ENCODE measurements at places on chromosomes 11 and 22.

DNA sequence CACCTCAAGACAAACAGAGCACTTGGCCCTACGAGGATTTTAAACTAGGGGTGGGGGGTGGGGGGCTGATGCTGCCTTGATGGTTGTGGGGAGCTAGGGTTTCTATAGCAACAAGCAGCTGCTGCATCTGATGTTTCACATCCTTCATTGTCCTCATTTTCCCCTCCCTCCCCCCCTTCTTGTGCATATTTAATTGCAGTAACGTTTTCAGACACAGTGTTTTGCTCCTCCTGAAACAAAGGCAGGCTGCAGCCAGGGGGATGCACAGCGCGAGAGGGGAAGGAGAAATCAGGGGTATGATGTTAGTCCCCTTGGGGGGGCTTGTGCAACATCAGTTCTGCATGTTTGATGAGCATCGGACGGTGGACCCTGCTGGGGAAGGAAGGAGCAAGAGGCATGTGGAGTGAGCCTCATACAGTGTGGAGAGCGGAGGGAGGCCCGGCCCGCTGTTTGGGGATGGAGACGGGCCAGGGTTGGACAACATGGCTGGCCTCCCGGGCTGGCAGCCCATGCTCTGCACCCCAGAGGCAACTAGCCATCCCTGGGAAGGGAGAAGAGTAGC is 208.3 kb downstream of the CEP164 start:
- no peak for DNase-seq

DNA sequence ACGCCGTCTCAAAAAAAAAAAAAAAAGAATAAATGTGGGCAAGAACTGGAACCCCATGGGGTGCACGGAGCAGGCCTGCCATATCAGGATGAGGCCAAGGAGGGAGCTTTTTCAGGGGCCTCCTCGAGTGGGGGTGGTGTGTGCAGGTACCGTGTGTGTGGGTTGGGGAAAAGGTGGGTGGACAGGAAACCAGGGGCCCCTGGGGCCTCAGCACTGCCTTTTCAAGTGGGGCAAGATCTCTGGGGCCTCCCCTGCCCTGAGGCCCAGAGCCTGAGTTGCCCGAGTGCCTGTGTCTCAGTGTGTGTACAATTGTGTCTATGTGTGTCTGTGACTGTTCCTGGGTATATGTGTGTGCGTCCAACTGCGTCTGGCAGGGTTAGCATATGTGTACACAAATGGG is 23.8 kb downstream of the TEF start:
- DNase-seq: no peak

DNA sequence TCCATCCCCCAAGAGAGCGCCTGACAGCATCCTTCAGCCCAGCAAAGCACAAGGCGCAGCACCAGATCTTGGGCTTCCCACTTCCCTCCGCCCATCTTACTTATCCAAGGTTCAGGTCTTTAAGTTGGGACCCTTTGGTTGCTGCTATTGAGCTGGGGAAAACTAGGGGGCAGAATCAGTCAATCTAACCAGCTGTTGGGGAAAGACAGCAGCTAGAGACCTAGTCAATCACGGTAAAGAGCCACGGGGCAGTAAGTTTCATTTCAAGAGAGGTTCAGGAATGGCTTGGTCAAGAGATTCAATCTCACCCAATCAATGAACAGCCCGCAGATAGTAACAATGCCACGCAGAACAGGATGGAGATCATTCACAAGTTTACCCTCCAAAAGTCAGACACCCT is 1.7 kb downstream of the ABTB2 start:
- DNase-seq: no peak

DNA sequence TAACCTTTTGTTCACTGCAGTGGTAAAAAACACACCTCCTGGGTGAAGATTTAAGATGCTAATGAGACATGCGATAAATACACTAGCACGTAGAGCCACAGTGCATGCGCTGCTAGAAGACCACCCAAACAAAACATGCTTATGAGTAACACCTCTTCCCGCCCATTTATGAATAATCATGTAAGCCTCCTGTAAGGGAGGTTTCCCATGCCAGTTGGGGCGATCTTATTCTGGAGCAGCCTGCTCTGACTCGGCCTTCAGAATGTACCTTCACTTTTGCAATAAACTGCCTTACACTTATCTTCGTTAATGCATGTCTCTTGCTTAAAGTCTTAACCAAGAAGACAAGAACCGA is 18.1 kb upstream of the SCARF2 start:
- no peak for DNase-seq

DNA sequence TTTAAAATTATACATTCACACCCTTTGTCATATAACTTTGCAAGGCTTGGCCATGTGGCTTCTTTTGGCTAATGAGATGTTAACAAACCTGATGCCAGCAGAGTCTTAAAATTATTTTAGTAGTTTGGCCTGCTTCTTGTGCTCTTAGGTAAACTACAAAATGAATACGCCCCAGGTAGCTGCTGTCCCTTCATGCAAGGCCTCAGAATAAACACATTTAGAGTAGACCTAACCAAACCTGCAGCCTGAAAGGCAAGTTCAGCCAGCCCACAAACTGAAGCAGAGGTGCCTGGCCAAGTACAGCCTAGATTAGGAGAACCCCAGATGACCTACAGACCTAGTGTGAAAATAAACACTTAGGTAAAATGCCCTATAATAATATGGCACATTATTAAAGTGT is 50.2 kb downstream of the PHF21A start:
- no peak for DNase-seq

- DNase-seq: no peak
These were observed 5.7 kb downstream of the UPK3A start for GRCh38 chr22:45290410-45290936.

DNA sequence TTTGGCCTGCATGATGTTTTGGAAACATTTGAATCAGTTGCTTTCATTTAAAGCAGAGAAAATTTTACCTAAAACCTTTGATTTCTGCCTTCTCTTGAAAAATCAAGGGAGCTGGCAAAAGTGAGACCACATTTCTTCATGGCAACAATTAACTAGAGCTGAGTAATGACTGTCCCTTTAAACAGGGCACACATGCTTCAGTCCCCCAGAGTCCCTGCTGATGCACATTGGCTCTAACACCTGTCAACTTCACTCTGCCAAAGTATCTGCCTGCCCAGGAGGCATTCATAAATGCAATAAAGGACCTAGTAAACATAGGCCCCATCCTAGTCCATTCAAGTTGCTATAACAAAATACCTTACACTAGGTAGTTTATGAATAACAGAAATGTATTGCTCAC is 87.1 kb upstream of the LDLRAD3 start:
- DNase-seq: no peak

GRCh38 chr11:117384045-117384444 is 56.4 kb downstream of the CEP164 start:
- DNase-seq: no peak

- DNase-seq: no peak
These were observed 6.8 kb upstream of the OR2AT4 start for GRCh38 chr11:75103380-75104026.

GRCh38 chr11:28017816-28018215 is 90.1 kb downstream of the KIF18A start:
- DNase-seq: no peak

- no peak for DNase-seq
These were observed 5.0 kb downstream of the SEZ6L start for GRCh38 chr22:26174280-26174679.

- no peak for DNase-seq
These were observed 2.4 kb downstream of the MAPK1 start for GRCh38 chr22:21865041-21865440.

- no peak for DNase-seq
These were observed 25.5 kb upstream of the DGKZ start for GRCh38 chr11:46321757-46322156.

DNA sequence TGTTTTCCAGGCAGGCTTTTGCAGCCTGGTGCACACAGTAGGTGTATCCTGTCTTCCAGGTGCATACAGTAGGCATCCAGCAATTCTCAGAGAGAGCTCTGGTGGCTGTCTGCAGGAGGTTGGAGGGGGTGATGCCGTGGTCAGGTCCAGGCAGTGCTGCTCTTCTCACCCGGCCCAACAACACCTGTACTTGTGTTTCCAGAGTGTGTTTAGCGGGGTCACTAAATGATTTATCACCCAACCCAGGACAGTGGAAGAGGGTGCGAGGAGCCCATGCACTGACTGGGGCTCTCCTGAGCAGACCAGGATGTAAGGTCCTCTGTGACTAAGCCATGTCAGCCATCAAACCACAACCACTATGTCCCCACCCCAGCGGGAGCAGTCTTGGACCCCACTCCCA is 18.6 kb upstream of the FGF3 start:
- DNase-seq: no peak

DNA sequence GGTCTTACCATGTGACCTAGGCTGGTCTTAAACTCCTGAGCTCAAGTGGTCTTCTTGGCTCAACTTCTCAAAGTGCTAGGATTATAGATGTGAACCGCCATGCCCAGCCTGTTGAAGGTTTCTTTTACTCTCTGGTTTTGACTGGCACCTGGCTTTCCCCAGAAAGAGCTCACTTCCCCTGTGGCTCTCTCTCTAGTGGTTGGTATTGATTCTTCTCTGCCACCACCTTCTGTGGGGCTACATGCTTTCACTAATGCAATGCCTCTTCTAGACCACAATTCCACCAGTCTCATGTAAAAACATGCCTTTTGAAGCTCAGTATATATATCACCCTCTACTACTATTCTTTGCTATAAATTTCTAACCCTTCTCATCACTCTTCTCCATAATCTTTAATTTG is 67.2 kb downstream of the CCDC83 start:
- DNase-seq: no peak

- no peak for DNase-seq
These were observed 4.8 kb upstream of the MRTFA start for GRCh38 chr22:40641269-40641668.

DNA sequence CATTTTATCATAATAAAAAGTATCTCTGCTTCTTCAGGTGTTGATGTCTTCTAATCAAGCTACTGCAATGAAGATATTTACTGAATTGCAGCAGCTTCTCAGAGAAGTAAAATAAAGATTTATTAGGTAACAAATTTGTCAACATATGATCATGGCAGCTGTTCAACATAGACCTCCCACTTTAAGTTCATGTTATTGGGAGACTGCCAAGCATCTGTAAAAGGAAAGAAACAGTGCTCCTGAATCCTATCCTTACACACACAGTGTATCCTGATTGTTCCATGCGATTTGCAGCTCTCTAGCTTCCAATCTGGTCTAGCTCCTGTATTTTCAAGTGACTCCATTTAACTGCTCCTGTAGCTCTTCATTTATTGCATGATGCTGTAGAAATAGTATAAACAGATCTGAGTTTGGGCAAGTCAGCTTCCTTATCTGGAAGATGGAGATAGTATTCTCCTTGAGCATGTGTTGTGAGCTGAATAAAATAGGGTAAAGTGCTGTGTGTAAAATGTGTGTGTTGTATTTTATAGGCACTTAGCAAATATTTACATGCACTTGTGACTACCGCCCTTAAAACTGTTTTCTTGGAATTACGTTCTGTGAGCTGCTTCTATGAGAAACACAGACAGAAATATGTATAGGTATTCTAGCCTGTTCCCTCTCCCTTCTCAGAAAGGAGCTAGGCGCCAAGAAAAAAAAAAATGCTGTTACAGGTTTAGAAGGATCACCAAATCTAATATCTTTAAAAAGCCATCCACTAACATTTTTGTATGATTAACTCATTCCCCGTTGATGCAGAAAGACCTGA is 290.6 kb downstream of the JRKL start:
- no peak for DNase-seq

- DNase-seq: no peak
These were observed 718 bp upstream of the CCDC88B start for GRCh38 chr11:64339286-64339685.

DNA sequence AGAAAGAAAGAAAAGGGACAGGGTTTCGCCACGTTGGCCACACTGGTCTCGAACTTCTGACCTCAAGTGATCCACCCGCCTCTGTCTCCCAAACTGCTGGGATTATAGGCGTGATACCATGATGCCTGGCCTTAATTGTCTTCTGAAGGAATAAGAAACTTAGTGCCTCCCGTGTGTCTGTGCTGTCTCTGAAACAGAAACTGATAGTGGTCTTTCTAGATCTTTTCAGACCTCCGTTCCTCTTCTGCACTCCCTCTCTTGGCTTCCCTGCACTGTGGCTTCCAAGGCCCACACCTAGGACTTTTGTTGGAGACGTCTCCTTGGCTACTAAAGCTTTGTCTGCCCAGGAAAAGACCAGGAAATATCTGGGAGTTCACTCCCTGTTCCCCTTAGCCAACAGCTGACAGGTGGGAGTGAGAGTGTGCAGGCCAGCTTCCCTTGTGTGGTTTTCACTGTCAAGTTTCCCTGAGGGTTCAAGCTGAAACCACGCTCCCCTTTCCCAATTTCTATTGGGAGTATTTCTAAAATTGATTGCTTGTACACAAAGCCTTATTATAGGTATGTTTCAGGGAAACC is 10.1 kb upstream of the HTR3B start:
- no peak for DNase-seq

DNA sequence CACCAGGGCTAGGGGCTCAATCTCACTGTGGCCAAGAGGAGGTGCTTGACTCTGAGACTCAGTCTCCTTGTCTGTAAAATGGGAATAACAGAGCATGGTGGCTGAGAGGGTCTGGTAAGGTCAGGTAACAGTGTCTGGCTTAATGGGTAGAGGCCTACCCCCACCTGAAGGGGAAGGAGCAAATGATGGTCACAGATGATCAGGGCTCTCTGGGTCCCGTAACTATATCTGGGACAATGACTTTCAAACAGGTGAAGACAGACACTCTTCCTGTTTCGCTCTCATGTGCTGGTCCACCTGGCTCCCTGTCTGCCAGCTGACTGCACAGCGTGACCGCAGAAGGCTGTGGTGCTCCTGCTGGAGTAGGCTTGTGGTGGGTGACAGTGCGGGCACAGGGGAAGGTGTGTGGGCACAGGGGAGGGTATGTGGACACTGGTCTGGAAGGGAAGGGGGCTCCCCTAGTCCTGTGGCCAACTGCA is 4.0 kb downstream of the A4GALT start:
- DNase-seq: no peak

DNA sequence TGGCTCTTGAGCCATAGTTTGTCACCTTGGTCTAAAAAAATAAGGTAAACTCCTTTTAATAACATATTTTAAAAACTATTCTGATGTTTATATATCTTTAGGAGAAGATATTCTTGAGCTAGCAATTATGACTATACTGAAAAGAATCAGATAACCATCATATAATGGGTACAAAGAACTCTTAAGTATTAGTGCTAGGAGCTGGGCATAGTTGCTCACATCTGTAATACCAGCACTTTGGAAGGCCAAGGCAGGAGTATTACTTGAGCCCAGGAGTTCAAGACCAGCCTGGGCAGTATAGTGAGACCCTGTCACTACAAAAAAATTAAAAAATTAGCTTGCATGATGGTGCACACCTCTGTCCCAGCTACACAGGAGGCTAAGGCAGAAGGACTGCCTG is 54.0 kb upstream of the B3GNT6 start:
- no peak for DNase-seq

- no peak for DNase-seq
These were observed 101.3 kb upstream of the DBX1 start for GRCh38 chr11:20261526-20261925.

DNA sequence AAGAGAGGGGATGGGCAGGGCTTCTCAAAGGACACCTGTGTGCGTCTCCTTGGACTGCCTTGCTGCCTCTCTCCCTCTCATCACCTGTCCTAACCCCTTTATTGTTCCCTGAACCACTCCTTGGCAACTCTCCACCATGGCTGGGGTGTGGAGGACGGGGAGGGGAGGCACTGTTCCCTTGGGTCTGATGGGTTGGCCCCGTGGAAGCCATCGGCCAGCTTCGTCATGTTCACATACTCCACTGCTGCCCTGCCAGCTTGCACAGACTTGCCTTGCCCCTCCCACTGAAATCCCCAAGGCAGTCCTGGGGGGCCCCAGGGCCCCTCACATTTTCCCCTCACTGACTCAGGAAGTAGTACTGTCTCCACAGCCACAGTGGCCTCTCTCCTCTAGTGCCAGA is 36.1 kb upstream of the LRRC32 start:
- no peak for DNase-seq

Measured in effector memory CD8-positive, alpha-beta T cell (primary cell).